ENCODE measurements at places on chromosomes 4 and X.

- DNase-seq, result no peak
These were observed 298.4 kb upstream of the ANKRD50 start for GRCh38 chr4:125010796-125011503.

GRCh38 chrX:357693-358471 is 28.8 kb downstream of the PPP2R3B start:
- DNase-seq, result no peak

DNA sequence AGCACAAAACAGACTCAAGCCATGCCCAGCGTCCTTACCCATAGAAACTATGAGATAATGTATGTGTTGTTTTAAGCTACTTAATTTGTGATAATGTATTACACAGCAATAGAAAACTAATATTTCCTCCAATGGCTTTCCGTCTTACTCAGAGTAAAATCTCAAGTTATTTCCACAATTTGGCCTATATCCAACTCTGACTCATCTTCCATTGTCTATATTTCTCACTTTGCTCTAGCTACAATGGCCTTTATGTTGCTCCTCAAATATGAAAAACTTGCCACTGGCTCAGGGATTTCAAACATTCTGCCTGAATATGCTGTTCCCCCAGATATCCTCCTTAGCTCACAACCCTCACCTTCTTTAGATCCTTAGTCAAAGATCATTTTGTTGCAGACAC is 31.6 kb downstream of the IQCM start:
- DNase-seq, result no peak

DNA sequence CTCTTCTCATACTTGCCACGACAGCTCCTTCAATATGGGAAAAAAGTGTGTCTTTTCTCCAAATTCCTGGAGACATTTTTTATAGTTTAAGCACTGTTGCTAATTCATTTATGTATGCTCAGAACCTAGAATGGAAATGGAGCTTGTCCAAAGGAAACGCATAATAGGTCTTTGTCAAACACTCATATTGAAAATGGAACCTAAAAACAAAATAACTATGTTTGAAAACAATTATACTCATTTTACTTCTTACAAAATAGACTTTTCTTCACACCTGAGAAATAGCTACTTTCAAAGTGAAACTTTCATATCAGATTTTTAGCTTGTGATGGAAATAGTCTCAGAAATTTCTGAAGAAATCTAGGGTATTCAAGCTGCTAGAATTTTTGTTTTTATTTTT is 529.7 kb upstream of the BOD1L1 start:
- DNase-seq, result no peak

- no peak for DNase-seq
These were observed 4.9 kb downstream of the FRAS1 start for GRCh38 chr4:78061939-78062570.

DNA sequence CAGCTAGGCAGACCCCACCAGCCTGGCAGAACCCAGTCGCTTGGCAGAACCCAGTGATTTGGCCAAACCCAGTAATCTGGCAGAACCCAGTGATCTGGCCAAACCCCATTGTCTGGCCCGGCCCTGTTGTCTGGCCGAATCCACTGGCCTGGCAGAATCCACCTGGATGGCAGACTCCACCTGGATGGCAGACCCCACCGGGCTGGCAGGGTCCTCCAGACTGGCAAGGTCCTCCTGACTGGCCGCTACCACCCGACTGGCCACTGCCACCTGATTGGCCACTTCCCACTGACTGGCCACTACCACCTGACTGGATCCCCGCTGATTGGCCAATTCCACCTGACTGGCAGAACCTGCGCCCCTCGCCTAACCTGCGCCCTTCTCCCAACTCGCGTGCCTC is 3.2 kb downstream of the MAGED1 start:
- DNase-seq, result no peak

- DNase-seq, result peak; percentile 61
These were observed 940 bp upstream of the NSD2 start for GRCh38 chr4:1870328-1870577.

GRCh38 chr4:129359461-129359860 is 263.5 kb downstream of the C4orf33 start:
- DNase-seq, result no peak

- DNase-seq, result no peak
These were observed 689 bp upstream of the OGT start for GRCh38 chrX:71532078-71532752.

DNA sequence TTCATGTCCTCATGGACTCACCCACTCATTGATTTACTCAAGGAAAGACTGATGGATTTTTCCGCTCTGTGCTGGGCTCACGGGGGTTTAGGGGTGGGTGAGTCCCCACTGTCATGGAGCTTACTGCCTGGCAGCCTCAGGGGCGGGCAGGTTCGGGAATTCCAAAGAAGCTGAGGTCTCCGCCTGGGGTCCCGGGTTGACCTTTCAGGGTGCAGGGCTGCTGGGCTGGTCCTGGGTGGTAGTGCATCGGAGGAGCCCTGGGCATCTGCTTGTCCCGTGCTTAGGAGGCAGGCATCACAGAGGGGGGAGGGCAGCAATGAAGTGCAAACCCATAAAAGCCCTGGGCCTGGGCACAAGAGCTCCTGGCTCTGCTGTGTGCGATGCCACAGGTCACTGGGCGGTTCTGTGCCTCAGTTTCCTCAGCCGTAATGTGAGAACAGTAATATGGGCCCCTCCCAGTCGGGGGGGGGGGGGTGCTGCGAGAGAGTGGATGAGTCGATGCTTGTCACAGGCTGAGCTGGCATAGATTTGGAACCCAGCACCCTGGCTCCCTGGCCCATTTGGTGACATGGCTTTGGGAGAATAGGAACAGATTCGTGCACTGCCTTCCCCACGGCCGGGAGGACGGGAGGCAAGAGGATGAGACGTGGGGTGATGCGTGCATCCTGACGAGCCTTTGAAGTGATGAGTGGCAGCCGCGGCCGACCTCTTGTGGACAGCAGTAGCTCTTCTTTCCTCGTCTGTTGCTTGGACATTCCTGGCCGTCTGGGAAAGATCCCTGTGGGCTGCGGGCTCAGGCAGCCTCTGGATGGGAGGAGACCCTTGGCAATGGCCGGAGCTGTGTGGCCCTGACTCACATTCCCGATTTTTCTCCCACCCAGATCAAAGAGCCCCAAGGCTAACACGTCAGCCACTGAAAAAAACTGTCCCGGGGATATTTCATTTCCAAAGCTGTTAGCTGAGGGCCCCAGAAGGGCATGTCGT is 42.0 kb downstream of the PSAPL1 start:
- DNase-seq, result no peak

- no peak for DNase-seq
These were observed 1367.0 kb downstream of the PCDH7 start for GRCh38 chr4:32087211-32087610.

DNA sequence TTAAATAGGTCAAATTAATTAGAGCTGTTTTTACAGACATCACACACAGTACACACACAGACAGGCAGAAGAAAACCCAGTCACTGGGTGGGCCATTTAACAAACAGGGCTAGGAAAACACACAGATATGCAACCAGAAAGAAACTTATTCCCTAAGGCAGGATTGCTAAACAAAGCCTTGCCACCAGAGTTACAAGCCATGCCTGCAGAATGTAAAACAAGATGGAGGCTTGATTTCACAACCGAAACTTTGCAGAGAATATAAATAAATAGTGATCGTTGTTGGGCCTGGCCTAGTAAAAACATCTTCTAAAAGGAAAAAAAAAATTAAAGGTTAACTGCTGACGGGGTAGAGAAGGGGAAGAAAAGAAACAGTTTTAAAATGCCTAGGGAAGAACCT is 212.3 kb downstream of the NAP1L3 start:
- DNase-seq, result no peak

DNA sequence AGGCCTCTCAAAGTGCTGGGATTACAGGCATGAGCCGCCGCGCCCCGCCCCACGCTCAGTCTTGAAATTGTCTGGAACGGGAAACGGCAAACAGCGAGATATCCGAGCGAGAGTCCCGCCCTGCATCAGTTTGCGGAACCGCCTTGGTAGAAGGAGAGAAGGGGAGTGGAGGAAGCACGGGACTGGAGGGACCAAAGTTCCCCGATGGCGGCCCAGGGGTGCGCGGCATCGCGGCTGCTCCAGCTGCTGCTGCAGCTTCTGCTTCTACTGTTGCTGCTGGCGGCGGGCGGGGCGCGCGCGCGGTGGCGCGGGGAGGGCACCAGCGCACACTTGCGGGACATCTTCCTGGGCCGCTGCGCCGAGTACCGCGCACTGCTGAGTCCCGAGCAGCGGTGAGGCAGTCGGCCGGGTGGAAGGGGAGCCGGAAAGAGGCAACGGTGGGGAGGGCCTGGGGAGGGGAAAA is at the start of gene BST1:
TSS of gene BST1 (plus strand) at position 125 of the 463 bp plus-strand sequence. CDS start at position 205, 80 bp downstream.
- no peak for DNase-seq

DNA sequence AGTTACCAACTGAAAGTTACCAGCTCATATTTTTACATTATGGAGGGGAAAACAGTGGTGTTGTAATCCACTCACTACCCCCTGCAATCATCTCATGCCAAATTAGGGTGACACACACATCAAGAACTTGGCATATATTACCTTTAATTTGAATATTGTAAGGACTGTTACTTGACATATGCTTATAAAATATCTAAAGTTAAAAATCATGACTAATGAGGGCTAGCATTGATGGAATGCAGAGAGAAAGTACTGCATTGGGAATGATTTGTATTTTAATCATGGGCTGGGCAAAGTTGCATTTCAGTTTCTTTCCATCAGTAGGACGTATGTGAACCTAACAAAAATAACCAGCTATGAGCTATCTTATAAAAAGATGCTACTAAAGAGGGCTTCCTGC is 517.5 kb upstream of the GRIA3 start:
- no peak for DNase-seq

- DNase-seq, result no peak
These were observed 10.6 kb upstream of the HMX1 start for GRCh38 chr4:8882239-8882638.

- DNase-seq, result no peak
These were observed 1371.4 kb downstream of the ADGRL3 start for GRCh38 chr4:62571494-62571893.

DNA sequence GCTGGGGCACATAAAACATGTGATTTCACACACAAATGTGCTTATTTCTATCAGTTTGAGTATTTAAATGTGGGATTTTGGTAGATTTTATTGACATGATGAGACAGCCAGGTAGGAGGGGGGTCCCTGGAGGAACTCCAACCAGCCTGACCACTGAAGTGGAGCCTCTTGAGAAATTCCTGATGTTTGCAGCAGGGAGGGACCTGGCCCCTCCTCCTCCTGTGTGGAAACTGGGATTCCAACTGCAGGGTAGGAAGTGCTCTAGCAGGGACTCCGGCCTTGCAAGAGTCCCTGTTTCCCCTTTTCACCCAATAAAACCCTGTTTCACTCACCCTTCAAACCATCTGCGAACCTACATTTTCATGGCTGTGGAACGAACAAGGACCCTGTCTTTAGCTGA is 2224.0 kb upstream of the AGA start:
- DNase-seq, result no peak

GRCh38 chr4:2296631-2297601 is 35.0 kb upstream of the MXD4 start:
- DNase-seq, result no peak

DNA sequence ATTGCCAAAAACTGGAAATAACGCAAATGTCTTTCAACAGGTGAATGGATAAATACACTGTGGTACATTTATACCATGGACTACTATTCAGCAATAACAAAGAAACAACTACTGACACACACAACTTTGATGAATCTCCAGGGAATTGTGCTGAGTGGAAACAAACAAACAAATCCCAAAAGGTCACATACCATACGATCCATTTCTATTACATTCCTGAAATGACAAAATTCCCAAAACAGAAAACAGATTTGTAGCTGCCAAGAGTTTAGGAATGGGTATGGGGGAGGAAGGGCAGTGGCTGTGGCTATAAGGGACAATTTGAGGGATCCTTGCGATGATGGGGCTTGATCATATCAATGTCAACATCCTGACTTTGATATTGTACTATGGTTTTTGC is 2.5 kb downstream of the ZNF182 start:
- no peak for DNase-seq

- no peak for DNase-seq
These were observed 218.7 kb upstream of the BCOR start for GRCh38 chrX:40316502-40316901.

DNA sequence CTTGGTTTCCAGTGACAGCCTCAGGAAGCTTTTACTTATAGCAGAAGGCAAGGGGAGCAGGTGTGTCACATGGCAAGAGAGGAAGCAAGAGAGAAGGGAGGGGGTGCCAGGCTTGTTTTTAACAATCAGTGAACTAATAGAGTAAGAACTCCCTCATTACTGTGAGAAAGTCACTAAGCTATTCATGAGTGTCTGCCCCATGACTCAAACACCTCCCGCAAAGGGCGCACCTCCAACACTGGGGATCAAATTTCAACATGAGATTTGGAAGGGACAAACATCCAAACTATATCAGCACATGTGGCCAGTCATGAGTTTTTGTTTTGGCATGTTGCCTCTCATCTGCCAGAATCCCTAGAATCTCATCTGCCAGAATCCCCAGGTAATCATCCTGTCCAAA is 183.5 kb upstream of the C1QTNF7 start:
- no peak for DNase-seq

GRCh38 chr4:156656896-156657295 is 314.7 kb downstream of the PDGFC start:
- DNase-seq, result no peak

- DNase-seq, result no peak
These were observed 203.3 kb downstream of the NR3C2 start for GRCh38 chr4:148238811-148239493.

DNA sequence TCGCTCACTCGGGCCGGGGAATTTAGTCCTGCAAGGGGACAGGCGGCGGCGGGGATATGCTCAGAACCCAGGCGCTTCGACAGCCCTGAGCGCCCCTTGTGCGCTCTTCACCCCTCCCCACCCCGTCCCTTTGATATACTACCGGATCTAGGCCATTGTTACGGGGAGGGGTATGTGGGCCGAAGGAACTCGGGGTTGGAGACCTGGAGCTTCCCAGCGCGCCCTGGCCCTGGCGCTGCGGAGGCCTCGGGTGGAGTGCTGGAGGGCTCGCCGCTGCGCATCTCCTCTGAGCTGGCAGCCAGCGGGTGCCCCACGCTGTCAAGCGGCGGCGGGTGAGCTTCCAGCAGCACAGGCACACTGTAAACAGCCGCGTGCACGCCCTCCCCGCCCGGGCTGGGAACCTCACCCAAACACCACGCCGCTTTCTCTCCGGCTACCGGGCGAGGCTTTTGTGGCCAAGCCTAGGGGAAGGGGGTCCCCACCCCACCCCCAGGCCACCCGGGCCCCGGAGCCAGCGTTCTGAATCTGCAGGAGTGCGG is 54.5 kb upstream of the BCOR start:
- peak; percentile 5 for DNase-seq

DNA sequence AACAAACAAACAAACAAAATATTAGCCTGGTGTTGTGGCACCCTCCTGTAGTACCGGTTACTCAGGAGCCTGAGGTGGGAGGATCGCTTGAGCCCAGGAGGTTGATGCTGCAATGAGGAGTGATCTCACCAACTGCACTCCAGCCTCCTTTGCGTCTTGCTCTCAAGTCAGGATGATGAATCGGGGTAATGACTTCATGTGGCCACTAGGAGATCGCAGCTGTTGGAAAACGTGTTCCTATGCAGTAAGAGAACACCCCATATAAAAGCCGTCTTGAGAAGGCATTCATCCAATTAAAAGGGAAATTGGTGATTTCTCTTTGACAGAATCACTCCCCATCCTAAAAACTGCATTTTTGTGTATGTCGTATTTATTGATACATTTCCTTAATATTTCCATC is 6.9 kb downstream of the CCNB3 start:
- DNase-seq, result no peak

Data from occipital lobe (tissue), 3 donors.